ENCODE measurements at places on chromosomes 2 and 18.

- no peak for DNase-seq
Measured at GRCh38 chr2:10253596-10254372, 48.9 kb upstream of the HPCAL1 start.

- no peak for DNase-seq
Measured at GRCh38 chr18:35159782-35160181, 81.1 kb upstream of the ZNF397 start.

- no peak for DNase-seq
Measured at GRCh38 chr2:182319556-182320505, 107.0 kb downstream of the PDE1A start.

- no peak for DNase-seq
Measured at GRCh38 chr2:9030190-9030589, 26.7 kb upstream of the MBOAT2 start.

GRCh38 chr2:95354469-95354901 is 48.0 kb upstream of the FAHD2A start:
- DNase-seq = no peak

GRCh38 chr2:230614913-230615332 is 97.7 kb upstream of the CAB39 start:
- DNase-seq = no peak

- no peak for DNase-seq
Measured at GRCh38 chr18:74541703-74542555, 7.6 kb downstream of the CNDP1 start.

DNA sequence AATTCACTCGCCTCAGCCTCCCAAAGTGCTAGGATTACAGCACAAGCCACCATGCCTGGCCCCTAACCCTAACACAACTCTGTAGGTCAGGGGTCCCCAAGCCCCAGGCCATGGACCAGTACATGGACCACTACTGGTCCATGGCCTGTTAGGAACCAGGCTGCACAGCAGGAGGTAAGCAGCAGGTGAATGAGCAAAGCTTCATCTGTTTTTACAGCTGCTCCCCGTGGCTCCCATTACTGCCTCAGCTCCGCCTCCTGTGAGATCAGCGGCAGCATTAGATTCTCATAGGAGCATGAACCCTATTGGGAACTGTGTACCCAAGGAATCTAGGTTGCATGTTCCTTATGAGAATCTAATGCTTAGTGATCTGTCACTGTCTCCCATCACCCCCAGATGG is 201.7 kb downstream of the NRP2 start:
- no peak for DNase-seq

DNA sequence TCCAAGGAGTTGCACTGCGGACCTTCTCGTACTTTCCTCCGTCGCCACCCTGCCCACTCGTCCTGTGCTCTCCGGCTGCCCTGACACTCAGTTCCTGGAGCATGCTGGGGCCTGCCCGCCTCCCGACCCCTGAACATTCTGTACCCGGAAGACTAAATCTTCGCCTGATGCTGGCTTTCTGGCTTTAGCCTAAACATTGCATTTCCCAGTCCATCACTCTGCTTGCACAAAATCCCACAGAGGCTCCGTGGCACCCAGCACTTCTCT is 550 bp upstream of the SFXN5 start:
- no peak for DNase-seq

DNA sequence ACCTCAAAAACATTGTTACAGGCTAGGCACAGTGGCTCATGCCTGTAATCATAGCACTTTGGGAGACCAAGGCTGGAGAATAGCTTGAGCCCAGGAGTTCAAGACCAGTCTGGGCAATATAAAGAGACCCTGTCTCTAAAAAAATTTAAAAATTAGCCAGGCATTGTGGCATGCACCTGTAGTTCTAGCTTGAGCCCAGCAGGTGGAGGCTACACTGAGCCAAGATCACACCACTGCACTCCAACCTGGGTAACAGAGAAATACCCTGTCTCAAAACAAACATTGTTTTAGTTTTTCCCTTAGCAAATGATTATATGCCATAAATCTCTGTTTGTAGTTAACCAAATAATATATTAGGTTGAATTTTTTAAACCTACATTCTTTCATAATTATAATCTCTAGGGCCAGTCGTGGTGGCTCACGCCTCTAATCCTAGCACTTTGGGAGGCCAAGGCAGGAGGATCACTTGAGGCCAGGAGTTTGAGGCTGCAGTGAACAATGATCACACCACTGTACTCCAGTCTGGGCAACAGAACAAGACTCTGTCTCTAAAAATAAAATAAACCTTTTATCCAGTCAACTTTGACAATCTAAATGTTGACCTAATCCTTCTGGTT is 13.3 kb upstream of the CYP20A1 start:
- DNase-seq = no peak

DNA sequence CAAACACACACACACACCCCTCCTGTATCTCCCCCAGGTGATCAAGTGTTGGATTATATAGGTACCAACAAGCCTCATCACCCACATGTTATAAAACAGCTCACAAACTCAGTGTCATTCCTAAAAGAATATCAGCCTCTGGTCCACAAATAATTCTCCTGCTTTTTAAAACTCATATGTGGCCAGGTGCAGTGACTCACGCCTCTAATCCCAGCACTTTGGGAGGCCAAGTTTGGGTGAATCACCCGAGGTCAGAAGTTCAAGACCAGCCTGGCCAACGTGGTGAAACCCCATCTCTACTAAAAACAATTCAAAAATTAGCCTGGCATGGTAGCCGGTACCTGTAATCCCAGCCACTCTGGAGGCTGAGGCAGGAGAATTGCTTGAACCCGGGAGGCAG is 87.8 kb downstream of the LRATD1 start:
- DNase-seq = no peak

- DNase-seq = no peak
Measured at GRCh38 chr2:241050624-241051577, 51.2 kb downstream of the MTERF4 start.

DNA sequence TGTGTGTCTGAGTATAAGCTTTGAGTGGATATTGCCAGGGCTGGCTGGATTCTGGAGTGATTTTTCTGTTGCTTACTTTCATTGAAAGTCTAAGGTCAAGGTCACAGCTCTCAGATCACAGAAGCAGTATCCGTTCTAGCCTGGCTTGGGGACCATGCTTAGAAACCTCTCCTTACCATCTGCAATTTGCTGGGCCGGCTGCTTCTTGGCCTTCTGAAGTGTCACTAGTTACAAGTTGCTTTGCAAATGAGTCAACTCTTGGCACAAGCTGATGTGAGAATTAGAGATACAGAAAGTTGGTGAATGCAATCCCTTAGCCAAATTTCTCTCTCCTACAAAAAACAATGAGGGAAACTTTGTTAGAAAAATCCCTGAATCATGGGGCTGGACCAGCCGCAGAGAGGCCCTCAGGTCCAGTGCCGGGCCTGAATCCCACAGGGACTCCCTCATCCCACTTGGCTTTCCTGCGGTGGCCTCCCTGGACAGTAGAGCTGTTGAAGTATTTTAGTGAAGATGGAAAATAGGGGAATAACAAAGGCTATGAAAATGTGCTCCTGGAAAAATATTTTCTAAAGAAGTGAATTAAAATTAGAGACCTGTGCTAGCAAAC is 92.7 kb upstream of the CNGA3 start:
- DNase-seq = no peak

GRCh38 chr2:74847070-74847858 is 13.3 kb downstream of the HK2 start:
- no peak for DNase-seq

GRCh38 chr2:60555066-60555782 is 1.8 kb upstream of the BCL11A start:
- peak; percentile 21 for DNase-seq

DNA sequence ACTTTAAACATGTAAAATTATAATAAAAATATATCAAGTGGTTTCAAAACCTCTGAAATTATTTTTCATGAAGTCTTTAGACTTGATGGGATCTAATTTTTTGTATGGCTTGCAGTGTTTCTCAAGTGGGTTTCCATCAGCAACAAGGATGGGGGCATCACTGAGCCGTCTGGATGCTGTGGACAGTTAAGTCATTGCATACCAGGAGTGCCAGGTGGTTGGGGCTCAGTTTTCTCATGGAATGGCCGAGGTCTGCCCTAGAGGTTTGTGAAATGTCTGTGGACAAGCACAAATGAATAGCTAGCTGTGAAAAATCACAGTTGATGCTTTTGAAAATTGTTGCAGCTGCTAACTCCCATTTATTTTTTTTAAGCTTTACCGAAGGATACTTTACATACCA is 1.7 kb downstream of the PRELID3A start:
- DNase-seq = no peak

- no peak for DNase-seq
Measured at GRCh38 chr2:68094111-68094510, 31.3 kb upstream of the C1D start.

GRCh38 chr18:73840319-73840945 is 307.2 kb downstream of the FBXO15 start:
- DNase-seq = no peak

GRCh38 chr2:6111781-6112261 is 419.6 kb downstream of the SOX11 start:
- no peak for DNase-seq

- DNase-seq = no peak
Measured at GRCh38 chr2:69489793-69490192, 52.6 kb upstream of the NFU1 start.

DNA sequence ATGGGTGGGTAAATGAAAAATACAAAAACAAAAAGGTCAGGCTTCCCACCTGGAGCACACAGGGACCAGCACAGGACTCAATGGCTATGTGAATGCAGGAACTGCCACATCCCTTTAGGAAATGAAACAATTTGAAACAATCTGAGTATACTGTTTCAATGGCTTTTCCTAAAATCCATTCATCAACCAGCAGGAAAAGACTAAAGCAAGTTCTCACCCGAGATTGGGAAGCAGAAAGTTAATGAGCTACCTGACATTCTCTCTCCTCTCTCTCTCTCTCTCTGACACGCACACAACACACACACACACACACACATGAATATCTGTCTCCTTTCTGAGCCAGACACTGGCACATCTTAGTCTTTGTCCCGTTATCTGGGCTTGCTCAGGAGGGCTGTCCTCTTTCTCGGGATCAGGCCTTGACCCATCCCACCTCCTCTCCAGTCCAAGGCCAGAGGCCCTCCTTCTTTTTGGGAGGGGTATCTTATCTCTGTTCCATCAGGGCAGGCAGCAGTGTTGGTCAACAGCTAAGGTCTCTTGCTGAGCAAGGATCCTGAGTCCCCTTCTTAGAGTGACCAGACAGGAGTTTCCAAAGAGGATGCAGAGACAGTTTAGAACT is 11.6 kb upstream of the LRRFIP1 start:
- DNase-seq = no peak

DNA sequence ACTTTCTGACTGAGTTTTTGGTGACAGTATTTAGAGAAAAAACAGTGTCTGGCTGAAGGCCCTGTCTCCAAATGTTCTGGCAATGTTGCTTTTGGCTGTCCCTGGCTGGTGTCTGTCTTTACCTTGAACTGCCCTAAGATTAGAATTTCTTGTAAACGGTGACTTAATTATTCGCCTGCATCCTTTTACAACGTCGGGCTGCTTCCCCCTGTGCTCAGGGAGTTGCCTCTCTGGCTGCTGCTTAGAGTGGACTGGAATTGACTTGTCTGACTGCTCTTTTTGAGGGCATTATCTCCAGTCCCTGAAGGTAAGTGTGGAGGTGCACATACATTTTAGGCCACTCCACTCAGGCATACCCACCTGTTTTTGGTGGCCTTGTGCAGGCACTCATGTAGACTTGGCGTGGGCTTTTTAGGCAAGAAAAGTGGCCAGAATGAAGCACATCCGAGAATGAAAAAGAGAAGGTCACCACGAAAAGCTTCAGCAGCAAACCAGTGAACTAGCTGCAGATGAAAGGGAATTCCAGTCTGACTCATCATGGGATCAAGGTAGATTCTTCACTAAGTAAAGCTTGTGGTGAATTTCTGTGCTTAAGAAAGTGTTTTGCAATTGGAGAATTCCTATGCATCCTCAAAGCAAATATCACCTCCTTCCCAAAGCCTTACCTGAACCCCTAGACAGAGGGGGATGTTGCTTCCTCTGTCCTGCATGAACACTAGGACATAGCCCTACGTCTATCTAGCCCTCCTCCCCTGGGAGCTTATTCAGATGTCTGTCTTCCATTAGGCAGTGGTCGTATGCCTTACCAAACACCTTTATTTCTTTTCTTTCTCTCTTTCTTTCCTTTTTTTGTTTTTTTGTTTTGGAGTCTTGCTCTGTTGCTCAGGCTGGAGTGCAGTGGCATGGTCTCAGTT is 230.3 kb upstream of the TRIB2 start:
- DNase-seq = no peak

DNA sequence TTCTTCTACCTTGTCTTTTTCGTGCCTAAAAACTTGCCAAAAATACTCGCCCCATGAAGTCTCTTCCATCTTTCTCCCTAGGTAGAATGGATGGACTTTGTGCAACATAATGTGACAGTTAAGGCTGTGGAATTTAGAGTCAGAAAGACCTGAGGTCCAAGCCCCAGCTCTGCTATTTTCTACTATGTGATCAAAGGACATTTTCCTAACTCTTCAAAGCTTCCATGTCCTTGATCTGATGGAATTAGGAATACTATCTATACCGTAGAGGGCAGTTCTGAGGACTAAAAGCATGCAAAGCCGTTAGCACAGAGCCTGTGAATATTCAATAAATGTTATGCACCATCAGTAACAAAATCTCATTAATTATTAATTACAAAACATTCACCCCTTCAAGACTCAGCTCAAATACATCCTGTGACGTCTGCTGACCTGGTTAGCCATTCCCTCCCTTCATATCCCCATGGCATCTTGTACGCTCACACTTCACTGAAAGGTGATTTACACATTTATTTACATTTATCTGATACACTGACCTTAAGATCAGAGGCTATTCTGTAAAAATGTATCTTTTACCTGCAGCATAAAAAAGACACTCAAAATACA is 15.1 kb downstream of the IWS1 start:
- DNase-seq = no peak

DNA sequence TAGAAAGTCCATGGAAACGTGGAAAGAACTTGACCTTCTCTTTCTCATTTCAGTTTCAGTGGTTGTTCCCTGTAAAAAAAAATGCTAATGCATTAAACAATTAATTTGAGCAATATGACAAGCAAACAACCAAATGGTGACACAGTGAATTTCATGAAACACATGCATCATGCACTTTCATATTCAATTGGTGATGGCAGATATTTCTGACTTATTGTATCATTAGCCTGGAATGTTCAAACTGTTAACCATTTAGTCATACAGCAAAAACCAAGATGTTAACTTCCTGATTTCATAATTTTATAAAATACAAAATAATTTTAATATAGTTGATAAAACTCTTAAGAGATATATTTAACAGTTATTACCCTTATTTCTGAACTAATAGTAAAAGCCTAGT is 85.5 kb downstream of the SCN1A start:
- DNase-seq = no peak

DNA sequence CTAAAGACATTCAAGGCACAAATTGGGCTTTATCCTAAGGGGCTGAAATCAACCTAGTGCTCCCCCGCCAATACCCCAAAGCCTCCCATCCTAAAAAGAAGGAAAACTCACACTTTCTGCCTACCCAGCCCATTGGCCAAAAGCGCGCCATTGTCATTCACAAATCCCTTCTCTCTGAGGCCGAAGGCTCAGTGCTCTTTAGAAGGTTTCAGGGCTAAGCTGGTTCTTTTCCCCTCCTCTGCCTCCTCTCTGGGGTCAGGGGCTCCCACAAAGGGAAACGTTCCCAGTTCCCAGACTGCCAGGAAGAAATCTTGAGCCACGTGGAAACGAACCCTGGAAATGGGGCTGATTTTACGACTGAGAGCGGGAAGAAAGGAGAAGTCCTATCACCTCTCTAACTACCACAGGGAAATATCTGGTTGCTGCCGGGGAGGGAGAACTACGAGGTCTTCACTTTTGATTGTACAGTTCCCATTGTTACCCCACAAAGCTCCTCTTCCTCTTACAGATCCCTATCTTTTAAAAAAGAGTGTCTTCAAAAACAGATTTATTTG is 1.7 kb upstream of the SKOR2 start:
- DNase-seq = no peak
